ENCODE measurements at places on chromosomes 16 and 17.

DNA sequence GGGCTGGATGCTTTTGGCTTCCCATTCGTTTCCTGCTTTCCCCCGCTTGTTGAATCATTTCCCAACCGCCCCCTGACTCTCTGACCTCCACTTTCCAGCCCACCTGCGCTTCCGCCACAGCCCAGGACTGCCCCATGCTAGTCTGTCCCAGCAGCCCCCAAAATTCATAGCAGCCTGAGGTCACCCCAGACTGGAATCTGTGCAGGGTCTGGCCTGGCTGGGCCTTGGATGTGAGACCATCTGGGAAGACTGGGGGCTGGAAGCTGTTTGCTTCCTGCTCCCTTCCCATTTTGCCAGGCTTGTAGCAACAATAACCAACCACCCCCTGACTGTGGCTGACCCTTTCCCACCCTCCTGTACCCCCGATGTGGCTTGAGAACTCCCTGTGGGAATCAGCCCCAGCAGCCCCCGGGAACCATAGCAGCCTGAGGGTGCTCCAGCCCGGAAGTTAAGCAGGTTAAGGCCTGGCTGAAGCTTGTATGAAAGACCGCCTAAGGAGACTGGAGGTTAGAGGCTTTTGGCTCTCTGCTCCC is 2290.8 kb downstream of the TP53TG3F start:
- peak; percentile 76 for DNase-seq

DNA sequence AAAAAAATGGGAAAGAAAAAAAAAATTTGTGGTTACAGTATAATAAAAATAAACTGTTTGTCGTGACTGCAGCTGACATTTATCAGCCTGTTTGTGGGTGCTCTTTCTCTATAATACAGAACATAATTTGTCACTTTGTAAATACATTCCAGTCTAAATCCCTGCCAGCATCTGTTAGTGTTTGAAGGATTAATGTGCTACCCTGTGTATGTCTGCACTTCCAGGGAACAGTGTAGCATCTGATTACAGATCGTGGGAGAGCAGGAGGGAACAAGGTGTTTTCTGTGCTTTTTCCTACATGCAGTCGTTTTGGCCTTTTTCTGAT is 265.1 kb downstream of the WWOX start:
- DNase-seq, result no peak

DNA sequence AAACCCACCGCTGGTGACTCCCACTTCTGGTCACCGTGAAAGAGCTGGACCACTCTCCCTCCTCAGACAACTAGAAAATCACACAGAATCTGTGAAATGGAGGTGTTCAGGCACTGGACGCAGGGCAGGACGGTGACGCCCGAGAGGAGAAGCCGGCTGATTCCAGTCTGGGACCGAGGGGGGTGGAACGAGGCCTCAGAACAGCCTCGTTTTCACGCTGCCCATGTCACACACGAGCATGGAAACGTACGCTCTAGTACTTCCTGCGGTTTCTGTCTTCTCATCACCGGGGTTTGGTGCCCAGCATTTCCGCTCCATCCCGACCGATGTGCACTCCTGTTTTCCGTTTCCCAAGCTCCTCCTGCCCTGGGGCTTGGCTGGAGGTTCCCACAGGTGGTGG is 101.8 kb upstream of the METRNL start:
- DNase-seq, result no peak

GRCh38 chr17:33019161-33019890 is 27.7 kb downstream of the SPACA3 start:
- no peak for DNase-seq

DNA sequence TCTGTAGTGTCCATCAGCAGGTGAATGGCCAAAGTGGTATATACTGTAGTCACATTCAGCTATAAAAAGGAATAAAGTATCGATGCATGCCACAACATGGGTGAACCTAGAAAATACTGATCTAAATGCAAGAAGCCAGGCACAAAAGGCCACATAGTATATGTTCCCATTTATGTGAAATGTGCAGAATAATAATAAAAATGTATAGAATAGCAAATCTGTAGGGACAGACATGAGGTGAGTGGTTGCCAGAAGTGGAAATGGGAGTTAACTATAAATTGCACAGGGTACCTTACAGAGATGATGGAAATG is 23.1 kb downstream of the DBNDD1 start:
- no peak for DNase-seq

GRCh38 chr16:66474750-66475199 is 47.7 kb downstream of the BEAN1 start:
- peak; percentile 40 for DNase-seq

GRCh38 chr17:66337866-66338485 is 35.6 kb downstream of the PRKCA start:
- no peak for DNase-seq

DNA sequence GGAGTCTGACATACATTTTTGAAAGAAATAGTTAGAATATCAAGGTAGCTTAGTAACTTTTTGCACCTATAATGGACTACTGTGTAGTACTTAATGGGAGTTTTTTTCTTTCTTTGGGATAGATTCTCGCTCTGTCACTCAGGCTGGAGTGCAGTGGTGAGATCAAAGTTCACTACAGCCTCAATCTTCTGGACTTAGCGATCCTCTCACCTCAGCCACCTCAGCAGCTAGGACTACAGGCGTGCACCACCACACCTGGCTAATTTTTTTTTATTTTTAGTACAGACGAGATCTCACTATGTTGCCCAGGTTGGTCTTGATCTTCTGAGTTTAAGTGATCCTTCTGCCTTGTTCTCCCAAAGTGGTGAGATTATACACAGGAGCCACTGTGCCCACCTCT is 9.5 kb downstream of the TAOK1 start:
- DNase-seq, result peak; percentile 11

DNA sequence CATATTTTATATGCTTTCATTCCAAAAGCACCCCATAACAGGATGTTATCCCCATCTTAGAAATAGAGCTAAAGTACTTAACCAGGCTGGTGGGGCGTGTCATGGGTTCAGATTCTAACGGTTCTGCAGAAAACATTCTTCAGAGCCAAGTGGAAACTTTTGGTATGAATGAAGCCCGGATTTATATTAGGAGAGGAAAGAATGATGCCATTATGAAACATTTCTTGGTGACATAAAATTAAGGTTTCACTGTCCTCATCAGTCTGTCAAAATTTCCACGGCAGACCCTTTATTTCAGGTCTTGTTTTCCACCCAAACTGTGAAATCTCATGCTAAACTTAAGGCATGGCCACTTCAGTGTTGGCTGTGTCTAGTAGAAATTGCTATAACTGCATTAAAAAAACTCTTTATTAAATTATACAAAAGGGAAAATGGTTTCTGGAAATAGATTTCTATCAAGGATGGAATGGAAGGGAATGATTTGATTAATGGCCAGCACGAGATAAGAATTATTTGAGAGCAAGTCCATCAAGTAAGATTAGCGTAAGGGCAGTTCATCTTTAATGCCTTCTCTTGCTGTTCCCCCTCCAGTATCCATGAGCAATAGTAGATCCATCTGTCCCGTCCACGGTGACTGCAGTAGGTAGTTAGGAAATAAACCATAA is 11.7 kb downstream of the PRKCA start:
- DNase-seq, result no peak

- DNase-seq, result no peak
These were observed 5.8 kb upstream of the ABCA9 start for GRCh38 chr17:69066482-69066881.

GRCh38 chr17:34672176-34672785 is 92.9 kb downstream of the TMEM132E start:
- peak; percentile 77 for DNase-seq

- no peak for DNase-seq
These were observed 27.5 kb downstream of the TOM1L2 start for GRCh38 chr17:17944743-17945142.

DNA sequence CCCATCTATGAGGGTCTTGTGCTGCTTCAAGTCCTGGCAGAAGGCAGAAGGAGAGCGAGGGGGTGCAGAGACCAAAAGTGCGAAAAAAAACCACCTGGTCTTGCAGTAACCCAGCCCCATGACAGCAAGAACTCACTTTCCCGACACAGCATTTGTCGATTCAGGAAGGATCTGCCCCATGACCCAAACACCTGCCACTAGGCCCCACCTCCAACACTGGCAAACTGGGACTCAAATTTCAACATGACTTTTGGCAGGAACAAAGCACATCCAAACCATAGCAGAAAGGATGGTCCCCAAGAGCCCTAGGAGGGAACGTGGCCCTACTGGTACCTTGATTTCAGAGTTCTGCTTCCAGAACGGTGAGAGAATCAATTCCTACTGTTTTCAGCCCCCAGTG is 34.7 kb upstream of the KLHDC4 start:
- DNase-seq, result no peak

GRCh38 chr17:31444026-31444425 is 52.6 kb downstream of the RAB11FIP4 start:
- DNase-seq, result no peak

DNA sequence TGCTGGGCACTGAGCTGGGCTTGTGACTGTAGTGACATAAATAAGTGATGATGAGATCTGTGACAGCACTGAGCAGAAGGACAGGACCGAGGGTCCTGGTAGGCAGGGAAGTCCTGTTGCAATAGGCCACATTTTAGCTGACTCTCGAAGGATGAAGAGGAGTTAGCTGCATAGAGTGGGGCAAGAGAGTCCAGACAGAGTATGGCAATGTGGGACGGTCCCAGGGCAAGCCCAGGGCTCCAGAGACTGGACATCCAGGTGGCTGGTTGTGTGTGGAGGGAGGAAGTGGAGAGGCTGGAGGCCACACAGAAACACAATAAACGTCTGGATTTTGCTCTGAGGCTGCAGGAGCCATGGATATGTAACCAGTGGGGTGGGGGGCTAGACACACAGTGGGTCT is 64.5 kb upstream of the ZNF423 start:
- no peak for DNase-seq

DNA sequence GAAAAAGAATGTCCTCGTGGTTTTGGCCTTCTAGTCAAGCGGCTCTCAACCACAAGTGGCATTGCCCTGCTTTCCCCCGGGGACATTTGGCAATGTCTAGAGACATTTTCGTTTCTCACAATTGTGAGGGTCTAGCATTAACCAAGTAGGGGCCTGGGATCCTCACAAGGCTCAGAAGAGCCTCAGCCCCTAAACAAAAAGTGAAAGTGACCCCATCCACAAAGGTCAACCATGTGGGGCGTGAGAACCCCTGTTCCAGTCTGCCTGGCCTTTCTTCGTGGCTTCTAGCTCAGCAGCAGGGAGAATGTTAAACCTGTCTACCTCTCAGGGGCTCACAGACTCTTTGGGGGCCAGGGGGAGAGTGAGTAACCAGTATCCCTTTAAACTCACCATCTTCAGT is 4.8 kb upstream of the RPL38 start:
- DNase-seq, result no peak

DNA sequence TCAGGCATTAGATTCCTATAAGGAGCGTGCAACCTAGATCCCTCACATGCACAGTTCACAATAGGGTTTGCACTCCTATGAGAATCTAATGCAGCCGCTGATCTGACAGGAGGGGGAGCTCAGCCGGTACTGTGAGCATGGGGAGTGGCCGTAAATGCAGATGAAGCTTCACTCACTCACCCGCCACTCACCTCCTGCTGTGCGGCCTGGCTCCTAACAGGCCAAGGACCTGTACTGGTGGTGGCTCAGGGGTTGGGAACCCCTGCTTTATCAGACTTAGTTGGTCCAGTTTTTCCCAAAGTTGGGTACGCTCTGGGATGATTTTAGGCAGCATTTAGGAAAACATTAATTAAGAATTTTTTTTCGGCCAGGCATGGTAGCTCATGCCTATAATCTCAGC is 103.8 kb downstream of the MARF1 start:
- DNase-seq, result no peak

DNA sequence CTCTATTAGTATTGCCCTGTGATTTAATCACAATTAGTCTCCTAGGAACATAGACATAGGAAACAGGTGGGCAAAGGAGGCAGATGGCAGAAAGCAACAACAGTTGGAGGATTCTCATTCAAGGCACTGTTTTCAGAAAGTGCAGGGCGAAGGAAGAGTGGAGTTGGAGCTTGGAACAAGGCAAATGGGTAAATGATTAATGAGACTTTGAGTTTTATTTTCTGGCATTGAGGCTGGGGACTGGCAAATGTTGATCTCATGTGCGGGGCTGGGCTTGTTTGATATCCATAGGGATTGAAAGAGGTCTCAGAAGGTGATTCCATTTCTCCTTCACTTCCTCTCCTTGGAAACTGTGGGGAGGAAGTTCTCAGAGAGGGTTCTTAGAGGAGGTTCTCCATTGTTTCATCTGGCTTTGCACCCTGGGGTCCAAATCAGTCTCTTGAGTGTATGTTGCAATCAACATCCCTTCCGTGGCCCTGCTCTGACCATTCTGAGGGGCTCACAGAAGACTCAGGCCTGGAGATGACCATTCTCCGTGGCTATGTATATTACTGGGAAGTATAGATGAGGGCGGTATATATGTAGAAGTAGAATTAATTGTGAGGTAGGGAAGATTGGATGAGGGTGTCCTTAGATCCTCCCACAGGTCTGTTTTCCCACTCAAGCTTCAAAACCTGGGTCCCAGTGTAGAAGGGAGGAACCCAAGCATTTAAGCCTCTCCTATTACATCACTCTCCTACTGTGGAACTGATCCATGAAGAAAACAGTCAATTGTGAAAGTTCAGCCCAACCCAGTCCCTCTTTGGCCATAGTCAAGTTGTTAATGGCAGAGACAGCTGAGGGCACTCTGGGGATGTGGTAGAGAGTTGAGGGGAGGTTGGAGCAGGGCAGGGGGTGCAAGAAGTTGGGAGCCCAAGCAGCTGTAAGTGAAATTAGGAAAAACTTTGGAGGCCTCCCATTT is 36.5 kb upstream of the SRSF1 start:
- DNase-seq, result no peak

DNA sequence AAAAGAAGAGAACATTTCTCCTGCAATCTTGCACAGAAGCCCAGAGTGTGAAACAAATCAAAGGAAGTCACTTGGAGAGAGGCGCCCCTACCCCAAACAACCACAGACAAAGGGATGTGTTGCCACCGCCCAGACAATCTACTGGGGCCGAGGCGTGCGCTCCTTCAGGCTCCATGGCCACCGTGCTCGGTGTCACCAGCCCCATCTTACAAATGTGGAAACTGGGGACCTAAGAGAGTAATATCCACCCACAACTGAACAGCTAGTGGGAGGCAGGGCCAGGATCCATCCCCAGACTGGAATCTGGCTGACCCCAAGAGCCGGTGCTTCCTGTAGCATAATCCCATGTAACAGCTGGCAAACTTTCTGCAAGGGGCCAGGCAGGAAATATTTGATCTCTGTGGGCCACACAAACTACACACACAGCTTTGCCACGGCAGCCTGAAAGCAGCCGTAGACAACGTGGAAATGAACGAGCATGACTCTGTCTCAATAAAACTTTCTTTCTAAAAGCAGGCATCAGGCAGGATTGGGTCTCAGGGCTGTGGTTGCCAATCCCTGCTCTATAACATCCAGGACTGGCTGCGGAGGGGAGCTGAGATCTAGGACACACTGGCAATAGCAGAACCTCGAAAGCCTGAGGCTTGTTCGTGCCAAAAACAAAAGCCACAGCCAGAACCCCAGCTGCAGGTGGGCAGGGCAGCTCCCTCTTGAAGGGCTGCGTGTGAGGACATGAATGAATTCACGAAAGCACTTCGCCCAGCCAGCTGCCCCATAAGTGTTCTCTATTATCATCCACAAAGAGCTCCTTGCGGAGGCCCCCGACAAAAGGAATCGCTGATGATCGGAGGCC is 26.6 kb upstream of the GINS2 start:
- no peak for DNase-seq

Data from osteocyte (in vitro differentiated cells).